Immature natural killer cell (primary cell): ENCODE measurements at places on chromosomes 7 and 10. TPM values are rescaled to one million over a fixed set of nuclear protein-coding genes. Genes with fewer than 3 reads are reported as not detected.

The RPS24 gene
- 1,299 TPM for polyA plus RNA-seq

- H3K27ac ChIP-seq: no peak overlapping the region
- H3K4me3 ChIP-seq: no peak overlapping the region
- H3K4me1 ChIP-seq: no peaks in the 10 kb centered on the region
- H3K27me3 ChIP-seq: no peaks in the 10 kb centered on the region
- H3K36me3 ChIP-seq: peaks cover 5% of the 10 kb centered on the region
Observed at GRCh38 chr7:26705567-26705966, 158.8 kb downstream of the SKAP2 start.

DNA sequence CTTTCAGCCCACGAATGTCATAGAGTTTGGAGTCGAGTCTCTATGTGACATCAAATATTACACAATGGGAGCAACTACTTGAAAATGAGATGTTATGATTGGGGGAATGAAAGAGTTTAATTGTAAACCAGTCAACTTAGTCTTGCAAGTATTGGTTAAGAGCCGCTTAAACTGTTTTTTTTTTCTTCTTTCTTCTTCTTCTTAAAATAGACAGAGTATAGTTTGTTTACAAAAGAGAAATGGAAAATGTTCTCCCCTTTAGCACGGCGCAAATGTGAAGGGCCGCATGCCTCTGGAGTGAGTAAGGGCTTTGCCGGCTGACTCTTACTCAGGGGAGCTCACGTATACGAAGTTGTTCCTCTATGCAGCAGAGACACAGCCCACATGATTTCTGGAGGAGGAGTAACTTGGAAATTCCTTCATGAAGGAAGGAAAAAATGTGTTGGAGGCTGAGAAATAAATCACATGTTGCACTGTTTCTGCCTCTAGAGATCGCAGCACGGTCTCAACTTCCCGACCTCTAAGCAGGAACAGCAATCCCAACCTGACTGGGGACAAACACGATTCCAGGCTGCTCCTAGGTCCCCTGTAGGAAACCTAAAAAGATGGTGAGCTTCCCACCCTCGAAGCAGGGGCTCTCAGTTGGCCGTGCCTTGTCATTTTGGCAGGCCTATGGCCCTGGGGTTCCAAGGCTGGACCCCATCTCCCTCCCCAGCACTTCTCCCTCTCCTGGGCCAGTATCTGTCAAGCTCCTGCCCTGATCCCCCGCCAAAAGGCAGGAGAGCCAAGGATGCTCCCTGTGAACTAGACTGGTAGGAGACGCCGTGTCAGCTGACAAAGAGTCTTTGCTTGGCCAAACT lies 44.8 kb downstream of the MYOF start:
- no peak for DNase-seq
- no peak overlapping the region for H3K27ac ChIP-seq
- no peaks in the 10 kb centered on the region for H3K36me3 ChIP-seq
- H3K27me3 ChIP-seq: no peaks in the 10 kb centered on the region
- no peak overlapping the region for H3K4me3 ChIP-seq

DNA sequence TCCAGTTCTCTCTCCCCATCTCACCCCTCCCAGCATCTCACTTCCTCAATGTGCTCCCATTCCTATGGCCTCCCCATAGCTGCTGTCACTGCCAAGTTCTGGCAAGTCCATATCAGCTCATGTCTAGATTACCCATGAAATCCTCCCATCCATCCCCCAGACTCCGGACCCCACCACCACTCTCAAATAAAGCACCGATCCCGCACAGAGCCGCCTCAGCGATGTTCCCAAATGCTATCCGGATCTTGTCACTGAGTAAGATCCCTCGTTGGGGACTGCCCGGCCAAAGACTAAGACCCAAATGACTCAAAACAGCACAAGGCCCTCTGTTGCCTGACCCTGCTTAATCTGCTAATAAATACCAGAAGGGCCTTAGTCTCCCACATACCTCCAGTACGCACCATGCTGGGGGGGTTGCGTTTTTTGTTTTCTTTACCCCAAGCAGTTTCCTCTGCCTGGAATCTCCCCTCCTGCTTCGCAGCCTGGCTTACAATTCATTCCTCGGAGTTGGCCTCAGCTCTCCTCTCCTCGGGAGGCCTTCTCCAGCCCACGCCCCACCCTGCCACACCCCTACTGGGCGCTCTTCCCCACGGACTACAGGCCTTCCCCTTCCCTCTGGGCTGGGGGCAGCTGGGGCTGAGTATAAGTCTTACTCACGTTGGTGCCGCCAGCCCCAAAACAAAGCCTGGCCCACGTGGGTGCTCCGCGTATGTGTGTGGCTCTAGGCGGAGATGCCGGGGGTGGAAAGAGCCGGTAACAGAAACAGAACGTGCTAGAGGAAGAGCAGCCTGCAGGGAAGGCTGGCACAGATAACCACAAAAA lies 1.8 kb upstream of the DUSP5 start:
- peaks cover 3% of the 10 kb centered on the region for H3K27me3 ChIP-seq
- peaks cover 46% of the 10 kb centered on the region for H3K4me1 ChIP-seq
- no peak for DNase-seq
- H3K27ac ChIP-seq: peak overlapping the region; percentile 75
- peak overlapping the region; percentile 94 for H3K4me3 ChIP-seq

DNA sequence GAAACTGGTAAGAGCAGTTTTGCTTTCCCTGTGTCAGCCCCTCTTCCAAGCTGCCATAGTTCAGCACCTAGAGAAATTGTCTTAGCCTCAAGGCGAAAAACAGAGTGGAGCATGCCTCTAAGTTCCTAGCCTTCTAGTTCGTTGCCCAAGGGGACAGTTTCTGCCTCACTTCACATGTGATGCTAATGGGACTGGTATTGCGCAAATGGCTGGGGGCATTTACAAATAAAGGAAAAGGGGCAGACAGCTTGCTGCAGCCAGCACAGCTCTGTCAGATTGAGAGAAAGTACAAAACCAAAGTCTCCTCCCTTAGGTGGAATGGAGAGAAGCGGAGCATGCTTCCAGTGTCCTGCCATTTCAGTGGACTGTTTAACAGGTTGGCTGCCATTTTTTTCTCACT lies 567.7 kb downstream of the ETV1 start:
- H3K4me3 ChIP-seq: no peak overlapping the region
- no peaks in the 10 kb centered on the region for H3K36me3 ChIP-seq
- no peak overlapping the region for H3K27ac ChIP-seq
- DNase-seq: no peak

The WEE2 gene
- not detected for polyA plus RNA-seq

DNA sequence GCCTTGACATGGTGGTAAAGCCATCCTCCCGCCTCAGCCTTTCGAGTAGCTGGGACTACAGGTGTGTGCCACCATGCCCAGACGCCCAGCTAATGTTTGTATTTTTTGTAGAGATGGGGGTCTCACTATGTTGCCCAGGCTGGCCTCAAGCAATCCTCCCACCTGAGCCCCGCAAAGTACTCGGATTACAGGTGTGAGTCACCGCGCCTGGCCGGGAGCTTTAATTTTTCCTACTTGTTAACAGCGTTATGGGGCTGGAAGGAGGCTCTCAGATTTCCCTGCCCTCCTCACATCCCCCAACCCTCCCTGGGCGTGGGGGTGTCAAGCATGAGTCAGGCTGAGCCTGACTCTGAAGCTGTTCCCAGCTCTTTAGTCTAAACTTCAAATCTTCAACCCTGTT lies 8.3 kb downstream of the ALKBH4 start:
- H3K36me3 ChIP-seq: no peaks in the 10 kb centered on the region
- H3K4me1 ChIP-seq: no peaks in the 10 kb centered on the region
- DNase-seq: no peak

- H3K4me3 ChIP-seq: no peak overlapping the region
- H3K36me3 ChIP-seq: no peaks in the 10 kb centered on the region
- no peaks in the 10 kb centered on the region for H3K4me1 ChIP-seq
- no peak for DNase-seq
Observed at GRCh38 chr7:2499719-2500430, 19.7 kb upstream of the LFNG start.

- peak overlapping the region; percentile 100 for H3K27ac ChIP-seq
- H3K4me1 ChIP-seq: peaks cover 79% of the 10 kb centered on the region
- H3K27me3 ChIP-seq: peaks cover 2% of the 10 kb centered on the region
Observed at GRCh38 chr7:159198016-159198724, 53.5 kb upstream of the VIPR2 start.

GRCh38 chr7:22751341-22751740 lies 24.3 kb downstream of the IL6 start:
- DNase-seq: no peak
- peaks cover 2% of the 10 kb centered on the region for H3K27me3 ChIP-seq
- H3K36me3 ChIP-seq: no peaks in the 10 kb centered on the region
- H3K4me1 ChIP-seq: no peaks in the 10 kb centered on the region
- no peak overlapping the region for H3K4me3 ChIP-seq
- no peak overlapping the region for H3K27ac ChIP-seq

- H3K36me3 ChIP-seq: no peaks in the 10 kb centered on the region
- no peak overlapping the region for H3K27ac ChIP-seq
- peaks cover 52% of the 10 kb centered on the region for H3K4me1 ChIP-seq
- peaks cover 9% of the 10 kb centered on the region for H3K27me3 ChIP-seq
- DNase-seq: no peak
Observed at GRCh38 chr7:99139036-99139435, 4.9 kb downstream of the SMURF1 start.

DNA sequence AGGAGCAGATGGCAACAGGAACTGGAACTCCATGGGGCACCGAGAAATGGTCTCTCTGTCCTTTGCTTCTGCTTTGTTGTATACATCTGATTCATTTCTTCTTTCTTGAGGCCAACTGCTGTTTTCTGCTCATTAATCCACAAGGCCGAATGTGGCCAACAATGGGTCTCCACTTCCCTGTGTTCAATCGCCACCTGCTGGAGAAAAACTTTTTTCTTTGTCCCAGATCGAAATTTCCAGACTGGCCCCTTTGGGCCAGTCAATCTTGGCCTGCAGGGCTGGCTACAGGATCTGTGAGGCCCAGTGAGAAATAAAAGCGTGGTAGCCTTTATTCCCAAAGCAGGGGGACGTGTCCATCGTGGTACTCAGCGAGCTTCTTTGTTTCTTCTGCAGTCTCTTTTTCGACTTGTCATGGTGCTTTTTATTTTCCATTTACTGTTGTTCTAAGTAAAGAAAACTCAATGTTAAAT lies 58.8 kb downstream of the PARP12 start:
- H3K27ac ChIP-seq: no peak overlapping the region
- H3K4me3 ChIP-seq: no peak overlapping the region
- DNase-seq: peak; percentile 30
- peaks cover 7% of the 10 kb centered on the region for H3K4me1 ChIP-seq
- H3K27me3 ChIP-seq: peaks cover 4% of the 10 kb centered on the region
- H3K36me3 ChIP-seq: peaks cover 3% of the 10 kb centered on the region

DNA sequence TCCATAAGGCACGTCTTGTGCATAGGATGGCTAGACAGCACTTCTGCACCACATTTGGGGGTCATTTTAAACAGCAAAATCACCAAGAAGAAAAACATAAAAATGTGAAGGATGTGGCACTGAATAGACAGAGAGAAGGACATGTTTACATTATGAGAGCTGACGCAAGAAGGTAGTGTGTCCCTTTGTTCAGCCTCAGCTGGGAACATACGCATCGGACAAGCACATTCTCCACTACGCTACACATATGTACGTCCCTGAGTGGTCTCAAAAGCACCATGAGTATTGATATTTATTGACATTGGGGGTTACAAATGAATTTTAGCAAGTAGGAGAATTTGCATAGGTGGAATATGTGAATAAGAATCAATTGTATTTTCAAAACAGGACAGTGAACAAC lies 20.2 kb downstream of the DDC start:
- no peaks in the 10 kb centered on the region for H3K36me3 ChIP-seq
- no peak for DNase-seq
- no peaks in the 10 kb centered on the region for H3K4me1 ChIP-seq
- no peak overlapping the region for H3K4me3 ChIP-seq
- H3K27me3 ChIP-seq: peaks cover 5% of the 10 kb centered on the region

The ZNF775 gene
- polyA plus RNA-seq: 5.5 TPM

The EGR2 gene
- 0.28 TPM for polyA plus RNA-seq
